DMS53 (cell line): ENCODE measurements at places on chromosomes 11 and 22.

DNA sequence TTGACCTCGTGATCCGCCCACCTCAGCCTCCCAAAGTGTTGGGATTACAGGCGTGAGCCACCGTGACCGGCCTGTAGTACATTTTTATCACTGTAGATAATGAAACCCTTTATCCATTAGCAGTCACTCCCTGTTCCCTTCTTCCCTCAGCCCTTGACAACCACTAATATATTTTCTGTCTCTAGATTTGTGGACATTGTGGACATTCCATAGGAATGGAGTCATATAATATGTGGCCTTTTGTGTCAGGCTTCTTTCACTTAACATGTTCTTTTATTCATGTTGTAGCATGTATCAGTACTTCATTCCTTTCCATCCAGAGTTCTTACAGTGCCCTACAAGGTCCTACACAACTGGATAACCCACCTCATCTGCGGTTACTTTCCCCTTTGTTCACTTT is 30.5 kb downstream of the RRM1 start:
- DNase-seq: no peak

DNA sequence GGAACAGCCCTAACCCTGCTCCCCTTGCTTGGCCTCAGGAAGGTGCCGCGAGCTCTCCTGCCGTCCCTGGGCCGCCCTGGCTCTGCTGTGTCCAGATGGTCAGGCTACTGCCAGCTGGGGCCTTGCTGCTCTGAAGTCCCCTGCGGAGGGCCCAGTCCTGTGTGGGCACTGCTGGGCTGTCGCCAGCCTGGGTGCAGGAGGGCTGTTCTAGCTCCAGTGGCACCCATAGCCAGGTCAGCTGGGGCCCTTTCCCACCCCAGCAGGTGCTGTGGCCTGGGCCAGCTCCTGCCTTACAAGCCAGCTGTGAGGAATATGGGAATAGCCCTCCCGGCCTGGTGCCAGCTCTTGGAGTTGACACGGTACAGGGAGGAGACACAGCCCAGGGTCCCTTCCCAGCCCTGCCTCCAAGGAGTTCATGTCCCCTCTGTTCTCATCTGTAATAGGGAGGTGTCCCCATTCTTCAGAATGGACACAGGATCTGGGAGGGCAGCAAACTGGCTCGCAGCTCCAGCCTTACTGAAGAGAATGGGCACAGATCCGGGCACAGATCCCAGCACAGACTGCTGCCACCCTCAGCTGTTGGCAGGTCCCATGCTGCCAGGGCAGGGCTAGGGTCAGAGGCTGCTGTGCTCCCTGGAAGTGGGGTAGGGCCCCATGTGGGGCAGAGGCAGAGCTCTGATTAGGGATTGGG is 3.9 kb downstream of the DERL3 start:
- DNase-seq: no peak

- DNase-seq: no peak
These were observed 36.0 kb downstream of the ARRB1 start for GRCh38 chr11:75315439-75315805.

GRCh38 chr11:109584001-109584972 is 162.3 kb downstream of the C11orf87 start:
- DNase-seq: no peak

GRCh38 chr11:115222218-115222862 is 281.9 kb downstream of the CADM1 start:
- DNase-seq: peak; percentile 99

GRCh38 chr11:124122123-124122522 is 6.9 kb downstream of the VWA5A start:
- DNase-seq: no peak

DNA sequence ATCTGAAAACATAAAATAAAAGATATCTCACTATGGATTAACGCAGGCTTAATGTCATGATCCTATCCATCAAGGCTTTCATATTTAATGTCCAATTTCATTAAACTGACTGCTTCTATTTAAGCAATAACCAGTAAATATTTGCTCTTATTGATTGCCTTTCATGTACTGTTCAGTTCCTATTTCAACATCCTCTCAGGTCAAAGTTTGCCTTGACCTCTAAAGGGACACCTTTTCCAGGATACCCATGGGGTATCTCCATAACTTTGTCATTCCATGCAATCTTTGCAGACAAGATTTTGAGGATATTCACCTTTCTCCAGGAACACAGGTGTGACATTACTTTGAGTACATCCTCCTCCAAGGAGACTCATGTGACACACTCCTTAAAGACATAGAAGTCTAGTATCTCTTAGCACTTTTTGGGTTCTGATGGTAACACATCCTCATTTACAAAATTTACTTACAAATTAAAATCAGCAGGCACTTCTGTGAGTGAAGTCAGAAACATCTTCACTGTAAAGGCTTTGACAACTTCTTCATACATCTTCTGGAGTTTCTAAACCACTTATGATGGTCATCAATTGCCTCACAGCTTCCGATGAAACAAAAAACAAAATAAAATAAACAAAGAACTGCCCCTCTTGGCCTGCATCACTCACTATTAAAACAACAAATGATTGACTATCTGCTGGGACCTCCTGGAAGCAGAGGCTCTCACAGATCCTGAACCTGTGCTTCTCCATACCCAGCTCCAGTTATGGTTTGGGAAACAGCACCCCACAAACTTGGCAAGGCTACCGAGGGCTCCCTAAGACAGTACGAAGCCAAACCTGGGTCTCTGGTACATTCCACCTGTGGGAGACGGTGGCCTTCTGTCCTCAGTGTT is 7.0 kb upstream of the SLC22A25 start:
- no peak for DNase-seq

- DNase-seq: peak; percentile 13
These were observed 1245.7 kb downstream of the BRD1 start for GRCh38 chr22:48581796-48582469.

GRCh38 chr22:42326801-42327200 is 56.3 kb upstream of the TCF20 start:
- no peak for DNase-seq

- DNase-seq: no peak
These were observed 147.8 kb downstream of the ENTHD1 start for GRCh38 chr22:39745789-39746188.

DNA sequence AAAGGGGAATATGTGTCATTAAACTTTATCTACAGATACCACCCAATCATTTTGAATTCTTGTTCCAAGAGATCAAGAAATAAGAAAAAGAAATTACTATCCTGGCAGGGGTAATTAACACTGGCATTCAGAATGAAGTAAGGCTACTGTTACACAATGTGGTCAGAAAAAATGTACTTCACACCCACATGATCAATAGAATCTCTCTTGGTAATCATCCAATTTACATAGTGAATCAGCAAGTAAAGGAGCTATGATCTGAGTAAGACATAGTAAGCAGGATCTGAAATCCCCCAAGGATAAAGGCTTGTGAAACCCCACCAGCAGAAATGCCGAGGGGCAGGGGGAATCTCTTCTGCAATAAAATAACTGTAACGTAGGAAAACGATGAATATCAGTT is 466.5 kb downstream of the FAM181B start:
- no peak for DNase-seq

DNA sequence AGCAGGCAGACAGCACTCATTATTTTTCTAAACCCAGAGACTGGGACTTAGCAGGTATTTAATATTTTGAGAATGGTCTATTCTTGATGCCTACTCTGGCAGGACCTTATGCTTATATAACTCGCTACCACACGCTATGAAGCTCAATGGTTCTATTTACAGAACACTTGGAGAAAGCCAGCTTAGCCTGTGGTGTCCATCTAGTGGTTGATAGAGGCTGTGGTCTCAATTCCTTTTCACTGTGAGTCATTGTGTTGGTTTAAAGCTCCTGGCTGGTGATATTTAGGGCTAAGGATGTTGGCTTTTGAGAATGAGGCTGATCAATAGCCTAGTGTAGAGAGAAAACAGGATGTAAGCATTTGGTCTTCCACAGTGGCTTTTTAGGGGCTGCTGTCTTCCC is 206.4 kb downstream of the DBX1 start:
- DNase-seq: peak; percentile 94
